ENCODE measurements at places on chromosomes 13 and 19.

DNA sequence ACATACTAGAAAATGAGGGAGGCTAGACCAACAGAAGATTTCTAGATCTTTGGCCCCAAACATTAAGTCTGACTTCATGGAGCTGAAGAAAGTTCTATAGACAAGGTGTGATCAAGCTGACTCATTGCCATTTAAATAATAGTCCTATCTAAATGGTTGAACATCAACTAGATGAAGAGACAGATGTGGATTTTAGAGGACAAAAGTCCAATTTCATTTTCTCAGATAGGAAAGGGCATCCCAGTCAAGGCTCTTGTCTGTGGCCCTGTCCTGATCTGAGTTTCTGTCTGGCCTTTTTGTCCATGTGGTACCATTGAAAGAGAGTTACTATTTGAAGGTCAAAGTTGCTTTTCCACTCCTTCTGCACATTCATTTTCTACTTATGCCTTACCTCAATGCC lies 74.6 kb downstream of the MBNL2 start:
- H3K27ac ChIP-seq = no peak overlapping the region
- DNase-seq = no peak
- H3K4me1 ChIP-seq = no peaks in the 10 kb centered on the region
- H3K27me3 ChIP-seq = no peaks in the 10 kb centered on the region
- no peak overlapping the region for H3K4me3 ChIP-seq

DNA sequence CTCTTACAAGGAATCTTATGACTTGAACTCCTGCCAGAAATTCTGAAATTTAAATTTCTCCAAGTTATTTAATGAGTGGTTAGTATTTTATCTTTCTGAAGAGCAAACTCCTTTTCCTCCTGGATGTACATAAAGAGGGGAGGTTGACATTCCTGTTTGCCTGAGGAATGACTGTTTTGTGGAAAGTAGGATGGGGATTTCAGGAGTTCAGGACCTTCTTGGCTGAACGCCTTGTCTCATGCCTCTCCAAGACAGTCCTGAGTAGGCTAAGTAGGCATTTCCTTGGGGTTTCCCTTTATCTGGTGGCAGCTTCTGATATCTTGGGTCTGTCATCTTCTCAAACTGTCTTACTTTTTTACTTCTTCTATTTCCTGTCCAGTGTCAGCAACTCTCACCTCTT lies 356.6 kb downstream of the TDRD3 start:
- H3K27me3 ChIP-seq = no peaks in the 10 kb centered on the region
- no peaks in the 10 kb centered on the region for H3K36me3 ChIP-seq
- no peak overlapping the region for H3K4me3 ChIP-seq
- H3K27ac ChIP-seq = no peak overlapping the region
- DNase-seq = no peak
- no peaks in the 10 kb centered on the region for H3K4me1 ChIP-seq

DNA sequence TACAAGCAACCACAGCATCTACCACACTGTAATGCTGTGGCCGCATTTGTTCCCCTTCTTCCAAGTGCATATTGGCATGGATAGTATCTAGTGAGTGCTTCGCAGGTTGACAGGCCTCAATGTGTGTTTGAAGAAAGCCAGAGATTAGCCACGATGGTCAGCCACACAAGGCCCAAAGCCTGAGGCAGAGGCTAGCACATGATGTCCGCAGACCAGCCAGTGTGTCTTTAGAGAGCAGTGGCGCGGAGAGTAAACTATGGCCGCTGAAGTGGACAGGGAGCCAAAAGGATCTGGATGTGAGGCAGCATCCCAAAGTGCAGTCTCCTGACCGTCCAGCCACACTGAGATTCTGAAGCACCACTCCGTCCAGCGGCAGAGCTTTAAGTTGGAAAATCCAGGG lies 36.0 kb downstream of the BRD4 start:
- H3K27ac ChIP-seq = no peak overlapping the region
- H3K27me3 ChIP-seq = no peaks in the 10 kb centered on the region
- no peak overlapping the region for H3K4me3 ChIP-seq

DNA sequence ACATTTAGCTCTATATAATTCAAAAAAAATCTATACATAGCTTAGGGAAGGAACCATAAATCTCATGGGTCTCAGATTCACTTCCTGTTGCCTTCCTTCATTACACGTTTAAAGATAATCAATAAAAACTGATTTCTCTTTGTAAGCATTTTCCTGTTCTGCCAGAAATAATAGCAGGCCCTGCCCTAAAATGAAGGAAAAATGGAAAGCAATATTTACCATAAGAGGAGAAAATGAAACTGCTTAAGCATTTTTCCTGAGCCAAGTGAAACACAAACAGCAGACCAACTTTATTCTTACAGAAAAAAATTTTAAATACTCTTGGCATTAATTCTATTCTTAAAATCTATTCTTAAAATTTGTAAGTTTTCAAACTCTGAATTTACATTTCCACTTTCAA lies 4.0 kb downstream of the LHFPL6 start:
- peaks cover 33% of the 10 kb centered on the region for H3K27me3 ChIP-seq
- H3K27ac ChIP-seq = no peak overlapping the region
- peaks cover 11% of the 10 kb centered on the region for H3K4me1 ChIP-seq
- DNase-seq = no peak

DNA sequence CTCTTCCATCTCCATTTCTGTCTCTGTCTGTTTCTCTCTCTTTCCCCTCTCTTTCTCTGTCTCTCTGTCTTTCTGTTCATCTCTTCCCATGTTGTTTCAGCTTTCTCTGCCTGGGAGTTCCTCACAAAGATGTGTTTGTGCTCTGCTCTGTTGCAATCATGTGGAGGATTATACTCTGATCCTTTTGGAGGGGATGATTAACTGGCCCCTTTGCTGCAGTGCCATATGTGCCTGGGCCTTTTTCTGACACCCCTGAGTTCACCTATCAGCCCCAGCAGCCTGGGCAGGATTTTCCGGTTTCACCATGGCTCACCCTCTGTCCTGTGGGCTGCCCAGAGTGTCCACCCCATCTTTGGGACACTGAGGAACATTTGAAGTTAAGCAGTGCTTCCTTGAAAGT lies 9.0 kb upstream of the TEX26 start:
- no peak overlapping the region for H3K27ac ChIP-seq
- no peaks in the 10 kb centered on the region for H3K4me1 ChIP-seq
- H3K27me3 ChIP-seq = peaks cover 34% of the 10 kb centered on the region
- no peaks in the 10 kb centered on the region for H3K36me3 ChIP-seq

DNA sequence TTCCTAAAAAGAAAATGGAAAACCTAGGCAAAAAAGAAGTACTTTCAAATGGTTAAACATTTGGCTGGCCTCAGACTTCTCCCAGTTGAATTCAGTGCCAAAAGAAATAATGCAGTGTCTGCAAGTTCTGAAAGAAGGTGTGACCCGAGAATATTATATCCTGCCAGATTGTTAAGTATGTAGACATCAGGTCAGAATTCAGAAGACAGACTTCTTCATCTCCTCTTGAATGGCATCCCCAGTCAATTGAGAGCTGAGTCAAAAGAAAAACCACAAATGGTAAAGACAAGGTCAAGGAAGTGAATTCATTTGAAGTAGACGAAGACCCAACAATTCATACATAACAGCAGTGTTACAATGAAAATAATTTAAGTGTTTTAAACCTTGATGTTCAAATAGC lies 194.5 kb downstream of the NBEA start:
- no peaks in the 10 kb centered on the region for H3K27me3 ChIP-seq
- no peak overlapping the region for H3K27ac ChIP-seq
- no peaks in the 10 kb centered on the region for H3K36me3 ChIP-seq
- H3K4me1 ChIP-seq = peaks cover 14% of the 10 kb centered on the region
- no peak for DNase-seq

DNA sequence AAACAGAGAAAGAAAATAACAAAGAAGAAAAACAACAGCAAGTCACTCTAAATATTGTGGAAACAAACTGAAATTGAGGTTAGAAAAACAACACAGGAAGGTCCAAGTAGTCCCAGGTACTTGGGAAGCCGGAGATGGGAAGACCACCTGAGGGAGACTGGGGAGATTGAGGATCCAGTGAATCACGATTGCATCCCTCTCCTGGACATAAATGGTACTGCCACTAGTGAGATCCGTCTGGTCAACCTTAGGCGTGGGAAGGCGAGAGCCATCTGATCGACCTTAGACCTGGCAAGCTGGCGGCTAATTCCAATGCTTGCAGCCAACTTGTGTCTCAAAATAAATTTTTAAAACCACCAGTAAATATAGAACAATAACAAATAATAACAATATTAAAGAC lies 81.9 kb downstream of the ZNF726 start:
- H3K36me3 ChIP-seq = no peaks in the 10 kb centered on the region
- DNase-seq = no peak
- H3K4me1 ChIP-seq = no peaks in the 10 kb centered on the region
- no peak overlapping the region for H3K4me3 ChIP-seq

DNA sequence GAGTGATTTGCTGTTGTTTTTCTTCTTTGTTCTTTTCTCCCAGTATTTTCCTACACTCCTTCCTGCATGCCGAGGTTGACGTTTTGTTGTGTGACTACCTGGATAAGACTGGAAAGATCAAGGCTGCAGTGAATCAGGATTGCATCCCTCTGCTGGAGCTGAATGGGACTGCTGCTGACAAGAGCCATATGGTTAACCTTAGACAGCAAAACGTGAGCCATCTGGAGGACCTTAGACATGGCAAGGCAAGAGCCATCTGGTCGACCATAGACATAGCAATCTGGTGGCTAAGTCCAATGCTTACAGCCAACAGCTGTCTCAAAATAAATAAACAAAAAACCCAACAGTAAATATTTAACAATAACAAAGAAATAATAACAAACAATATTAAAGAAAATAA lies 42.6 kb upstream of the ZNF91 start:
- no peak for DNase-seq
- H3K36me3 ChIP-seq = no peaks in the 10 kb centered on the region
- no peaks in the 10 kb centered on the region for H3K27me3 ChIP-seq
- no peak overlapping the region for H3K4me3 ChIP-seq
- no peak overlapping the region for H3K27ac ChIP-seq
- no peaks in the 10 kb centered on the region for H3K4me1 ChIP-seq

GRCh38 chr19:1917146-1917545 lies 11.9 kb downstream of the ADAT3 start:
- no peak overlapping the region for H3K4me3 ChIP-seq
- H3K27ac ChIP-seq = no peak overlapping the region
- H3K27me3 ChIP-seq = no peaks in the 10 kb centered on the region
- H3K36me3 ChIP-seq = peaks cover 24% of the 10 kb centered on the region
- peaks cover 19% of the 10 kb centered on the region for H3K4me1 ChIP-seq

- no peak overlapping the region for H3K4me3 ChIP-seq
- H3K27me3 ChIP-seq = peaks cover 18% of the 10 kb centered on the region
- no peak overlapping the region for H3K27ac ChIP-seq
Observed at GRCh38 chr19:33830264-33830663, 33.6 kb downstream of the KCTD15 start.

- no peak overlapping the region for H3K4me3 ChIP-seq
- H3K27ac ChIP-seq = no peak overlapping the region
- no peaks in the 10 kb centered on the region for H3K4me1 ChIP-seq
Observed at GRCh38 chr13:87376081-87376480, 295.1 kb upstream of the SLITRK5 start.

DNA sequence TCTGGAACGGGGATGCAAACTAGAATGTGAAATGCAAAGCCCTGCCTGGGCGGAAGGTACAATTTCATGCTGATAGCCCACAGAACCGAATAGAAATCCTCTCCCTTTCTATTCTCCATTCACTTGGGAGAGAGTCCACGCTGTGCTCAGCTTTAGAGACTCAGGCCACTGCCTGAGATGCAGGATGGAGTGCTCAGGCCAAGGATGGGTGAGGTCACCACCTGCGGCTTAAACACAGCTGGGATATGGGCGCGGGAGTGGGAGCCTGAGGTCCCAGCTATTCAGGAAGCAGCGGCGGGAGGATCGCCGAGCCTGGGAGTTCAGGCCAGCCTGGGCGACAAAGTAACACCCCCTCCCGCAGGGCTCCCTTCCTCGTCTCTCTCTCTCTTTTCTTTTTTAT lies 446 bp upstream of the ZNF83 start:
- H3K27me3 ChIP-seq = no peaks in the 10 kb centered on the region
- no peak overlapping the region for H3K27ac ChIP-seq
- DNase-seq = no peak
- H3K4me1 ChIP-seq = peaks cover 21% of the 10 kb centered on the region

- no peaks in the 10 kb centered on the region for H3K27me3 ChIP-seq
- H3K4me1 ChIP-seq = peaks cover 29% of the 10 kb centered on the region
- no peak overlapping the region for H3K27ac ChIP-seq
- no peaks in the 10 kb centered on the region for H3K36me3 ChIP-seq
- DNase-seq = no peak
Observed at GRCh38 chr13:24040835-24041234, 119.7 kb upstream of the SPATA13 start.

DNA sequence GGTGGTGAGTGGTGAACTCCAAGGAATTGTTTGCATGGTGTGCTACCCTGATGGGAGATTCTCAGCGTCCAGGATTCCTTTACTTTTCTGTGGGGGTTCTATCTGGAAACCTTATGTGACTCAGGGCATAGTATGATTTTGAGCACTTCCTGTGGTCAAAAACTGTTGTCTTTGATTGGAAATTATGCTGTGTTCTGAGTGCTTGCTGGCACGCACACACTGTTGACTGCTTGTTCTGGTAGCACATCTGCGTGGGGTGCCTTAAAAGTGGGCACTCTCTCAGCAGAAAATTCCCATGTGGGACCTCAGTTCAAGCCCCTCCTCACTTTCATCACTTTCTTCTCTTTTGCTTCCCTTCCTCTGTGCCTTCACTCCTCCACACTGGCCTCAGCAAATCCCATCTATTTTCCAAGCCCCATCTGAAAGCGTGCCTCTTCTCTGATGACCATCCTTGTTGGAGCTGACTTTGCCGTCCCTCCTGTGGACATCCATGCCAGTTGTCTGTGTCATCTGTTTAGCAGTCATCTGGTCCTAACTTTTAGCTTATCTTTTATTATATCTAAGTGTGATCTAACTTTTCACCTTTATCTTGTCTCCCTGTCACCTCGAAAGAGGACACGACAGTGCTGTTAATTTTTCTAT lies 56.4 kb upstream of the NPAS1 start:
- peak overlapping the region; percentile 89 for H3K27ac ChIP-seq
- H3K4me3 ChIP-seq = peak overlapping the region; percentile 42
- H3K27me3 ChIP-seq = no peaks in the 10 kb centered on the region
- DNase-seq = peak; percentile 44
- H3K4me1 ChIP-seq = peaks cover 68% of the 10 kb centered on the region

DNA sequence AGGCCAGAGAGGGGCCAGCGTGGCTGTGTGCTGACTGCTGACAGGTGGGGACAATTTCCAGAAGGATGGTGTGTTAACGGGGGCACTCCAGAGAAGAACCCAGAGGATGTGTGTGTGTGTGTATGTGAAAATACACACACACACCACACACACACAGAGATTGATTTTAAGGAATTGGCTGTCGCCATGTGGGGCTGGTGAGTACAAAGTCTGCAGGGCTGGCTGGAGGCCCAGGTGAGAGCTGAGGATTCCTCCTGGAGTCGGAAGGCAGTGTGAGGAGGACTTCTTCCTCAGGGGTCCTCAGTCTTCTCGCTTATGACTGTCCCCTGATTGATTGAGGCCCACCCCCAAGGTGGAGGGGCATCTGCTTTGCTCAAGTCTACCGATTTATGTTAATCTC lies 7.6 kb upstream of the GJB6 start:
- H3K36me3 ChIP-seq = no peaks in the 10 kb centered on the region
- peaks cover 21% of the 10 kb centered on the region for H3K27me3 ChIP-seq
- no peak overlapping the region for H3K4me3 ChIP-seq
- no peak overlapping the region for H3K27ac ChIP-seq

- H3K27me3 ChIP-seq = peaks cover under 1% of the 10 kb centered on the region
- H3K4me1 ChIP-seq = peaks cover 8% of the 10 kb centered on the region
- H3K27ac ChIP-seq = no peak overlapping the region
- DNase-seq = no peak
- H3K4me3 ChIP-seq = no peak overlapping the region
- H3K36me3 ChIP-seq = no peaks in the 10 kb centered on the region
Observed at GRCh38 chr13:31773538-31773937, 34.2 kb downstream of the RXFP2 start.

- H3K4me1 ChIP-seq = no peaks in the 10 kb centered on the region
- H3K36me3 ChIP-seq = no peaks in the 10 kb centered on the region
- H3K4me3 ChIP-seq = no peak overlapping the region
- H3K27ac ChIP-seq = no peak overlapping the region
- DNase-seq = no peak
- H3K27me3 ChIP-seq = peaks cover 19% of the 10 kb centered on the region
Observed at GRCh38 chr13:61410669-61411297, 4.9 kb downstream of the PCDH20 start.

Measured in activated CD4-positive, alpha-beta memory T cell treated with anti-CD3 and anti-CD28 coated beads, Interleukin-2, amount 10 ng/mL, durations not matched to agents 7 days and 5 days (primary cell).